H9 (cell line): ENCODE measurements at places on chromosomes 3 and 15.

GRCh38 chr3:110436209-110436608 lies 635.4 kb upstream of the NECTIN3 start:
- no peak for DNase-seq

- DNase-seq = no peak
These were observed 16.5 kb downstream of the ST6GAL1 start for GRCh38 chr3:186946756-186947375.

GRCh38 chr15:84761607-84762131 lies 13.3 kb downstream of the ZNF592 start:
- DNase-seq = no peak

- DNase-seq = no peak
These were observed 166.7 kb upstream of the PRICKLE2 start for GRCh38 chr3:64392001-64392400.

DNA sequence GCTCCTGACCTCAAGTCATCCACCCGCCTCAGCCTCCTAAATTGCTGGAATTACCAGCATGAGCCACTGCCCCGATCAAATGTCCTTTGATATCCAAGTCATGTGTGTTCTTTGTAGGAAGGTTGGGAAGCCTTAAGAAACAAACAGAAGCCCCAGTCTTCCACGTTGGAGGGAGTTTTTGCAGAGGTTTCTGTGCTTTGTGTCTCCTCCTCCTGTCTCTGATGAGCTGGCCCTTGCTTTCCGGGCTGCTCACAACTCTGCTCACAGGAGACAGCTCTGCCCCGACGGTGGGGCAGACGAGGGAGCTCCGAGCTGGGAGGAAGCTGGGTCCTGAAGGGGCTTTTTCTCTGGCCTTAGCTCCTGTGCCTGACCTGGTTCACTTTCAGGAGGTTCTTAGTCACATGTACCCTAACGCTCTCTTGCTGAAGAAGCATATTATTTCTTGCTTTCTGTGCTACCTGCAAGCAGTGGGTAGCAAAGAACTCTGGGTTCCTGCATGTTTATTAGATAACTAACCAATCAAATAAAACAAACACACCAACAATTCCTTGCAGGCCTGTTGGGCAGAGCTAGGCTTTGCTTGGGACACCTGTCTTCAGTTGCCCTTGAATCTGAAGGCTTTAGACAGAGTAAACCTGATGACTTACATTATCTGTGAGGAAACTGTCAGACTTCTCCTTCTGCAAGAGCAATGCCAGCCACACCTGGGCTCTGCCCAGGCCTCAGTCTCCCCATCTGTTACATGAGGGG lies 52.6 kb upstream of the SMAD6 start:
- no peak for DNase-seq

- DNase-seq = no peak
These were observed 288.5 kb downstream of the LPP start for GRCh38 chr3:188442430-188442829.

GRCh38 chr3:117439812-117440211 lies 730.2 kb downstream of the TUSC7 start:
- no peak for DNase-seq

GRCh38 chr3:18189282-18190050 lies 235.7 kb downstream of the SATB1 start:
- DNase-seq = no peak

DNA sequence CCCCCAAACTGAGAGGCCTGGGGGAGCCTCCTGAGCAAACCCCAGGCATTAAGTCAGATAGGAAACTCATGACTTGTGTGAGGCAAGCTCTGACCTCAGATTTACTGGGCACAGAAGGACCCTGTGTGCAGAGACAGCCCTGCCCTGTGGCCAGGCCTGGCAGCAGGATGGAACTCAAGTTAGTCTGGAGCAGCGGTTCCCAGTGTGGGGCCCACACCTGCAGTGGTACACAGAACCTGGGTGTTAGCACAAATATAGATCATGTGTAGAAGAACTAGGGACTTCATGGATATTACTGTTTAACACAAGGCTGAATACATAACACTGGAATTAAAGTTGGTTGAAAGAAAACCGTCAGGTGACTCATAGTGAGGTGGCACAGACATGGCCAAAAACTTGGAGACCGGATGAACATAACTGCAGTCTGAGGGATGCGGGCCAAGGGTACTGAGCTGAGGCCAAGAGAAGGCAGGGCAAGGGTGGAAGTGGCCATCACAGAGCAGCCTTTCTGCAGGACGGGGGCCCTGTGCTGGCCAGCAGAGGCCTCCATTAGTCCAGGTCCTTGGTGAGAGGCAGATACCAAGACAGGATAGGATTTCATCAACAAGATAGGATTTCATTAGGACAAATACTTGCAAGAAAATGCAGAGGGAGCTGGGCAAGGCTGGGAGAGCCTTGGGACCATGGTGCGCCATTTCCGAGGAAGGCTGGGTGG lies 40.9 kb downstream of the IRAK2 start:
- no peak for DNase-seq

GRCh38 chr15:101121511-101122090 lies 130.2 kb downstream of the CHSY1 start:
- DNase-seq = peak; percentile 74

GRCh38 chr15:70519616-70520015 lies 243.7 kb downstream of the UACA start:
- DNase-seq = no peak

- DNase-seq = no peak
These were observed 24.8 kb downstream of the CCR1 start for GRCh38 chr3:46183330-46183729.

DNA sequence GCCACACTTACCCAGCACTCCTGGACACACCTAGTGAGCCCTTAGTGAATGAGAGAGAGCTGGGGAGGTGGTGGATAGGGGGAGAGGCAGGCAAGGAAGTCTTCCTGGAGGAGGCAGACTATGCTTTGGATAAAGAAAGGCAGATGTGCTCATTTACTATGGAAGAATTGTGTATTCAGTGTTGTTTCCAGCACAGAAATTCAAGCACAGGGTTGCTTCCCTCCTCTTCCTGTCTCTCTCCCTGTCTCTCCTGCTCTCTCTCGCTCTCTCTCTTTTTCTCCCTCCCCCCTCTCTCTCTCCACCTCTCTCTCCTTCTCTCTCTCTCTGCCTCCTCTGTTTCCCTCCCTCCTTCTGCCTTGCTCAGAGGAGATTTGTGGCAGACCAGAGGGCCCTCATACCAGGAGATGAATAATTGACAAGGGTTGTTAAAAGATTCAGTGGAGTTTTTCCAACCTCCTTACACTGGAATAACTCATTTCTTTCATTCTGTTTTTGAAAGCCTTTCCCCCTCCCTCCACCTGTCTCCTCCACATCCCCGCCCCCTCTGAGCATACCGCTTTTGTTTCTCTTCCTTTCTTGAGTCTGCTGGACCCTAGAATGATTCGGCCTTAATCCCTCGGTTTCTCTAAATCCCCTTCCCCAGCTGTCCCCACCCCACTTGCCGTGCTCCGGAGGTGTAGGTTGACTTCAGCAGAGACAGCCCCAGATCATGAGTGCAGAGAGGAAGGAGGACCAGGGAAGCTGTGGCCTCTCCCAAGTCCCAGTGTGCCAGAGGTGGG lies 65.6 kb downstream of the CCDC33 start:
- DNase-seq = no peak

DNA sequence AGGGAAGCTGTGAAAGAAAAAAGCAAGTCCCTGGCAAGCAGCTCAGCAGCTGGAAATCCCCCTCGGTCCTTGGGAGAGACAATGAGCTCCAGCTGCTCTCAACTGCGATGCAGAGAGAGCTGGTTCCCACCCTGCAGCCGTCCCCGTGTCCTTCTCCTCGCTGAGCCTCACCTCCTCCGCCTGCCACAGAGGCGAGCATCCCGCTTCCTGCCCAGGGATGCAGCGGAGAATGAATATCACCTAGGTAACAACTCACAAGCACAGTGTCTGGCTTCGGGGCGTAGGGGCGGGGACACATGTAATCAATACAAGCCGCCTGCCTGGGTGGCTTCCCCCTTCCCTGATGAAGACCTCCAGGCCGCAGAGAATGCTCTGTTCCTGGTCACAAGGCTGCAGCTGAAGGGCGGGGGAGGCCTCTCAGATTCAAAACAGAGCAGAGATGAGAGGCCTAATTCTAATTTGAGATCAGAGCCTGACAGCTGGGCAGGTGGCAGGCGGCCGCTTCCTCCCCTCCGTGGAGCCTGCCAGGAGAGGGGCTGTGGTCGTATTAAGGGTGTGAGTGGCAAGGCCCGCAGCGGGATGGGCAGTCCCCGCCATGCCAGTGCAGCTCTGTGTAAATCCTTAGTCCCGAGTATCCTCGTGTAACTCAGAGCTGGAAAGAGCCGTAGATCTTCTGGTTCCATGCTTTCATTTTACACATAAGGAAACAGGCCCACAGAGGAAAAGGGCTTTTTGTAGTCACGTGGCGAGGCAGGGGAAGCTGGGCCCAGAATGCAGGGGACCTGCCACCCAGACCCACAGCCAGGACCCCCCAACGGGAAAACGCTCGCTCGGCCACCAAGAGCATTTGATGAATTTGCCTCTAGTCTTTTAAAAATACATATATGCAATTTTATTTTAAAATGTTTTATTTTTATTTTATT lies 24.3 kb downstream of the ZDHHC19 start:
- peak; percentile 87 for DNase-seq

GRCh38 chr15:49423021-49423420 lies at the start of gene FGF7:
Gene FGF7 (plus strand): TSS chr15:49423242. CDS start chr15:49424298, 1,056 bp downstream.
- DNase-seq = no peak

GRCh38 chr3:171011109-171011872 lies 15.2 kb downstream of the SLC2A2 start:
- DNase-seq = no peak

- no peak for DNase-seq
These were observed 19.2 kb downstream of the SUCLG2 start for GRCh38 chr3:67635257-67635656.

- no peak for DNase-seq
These were observed 112.4 kb upstream of the PFN2 start for GRCh38 chr3:150082898-150083654.

GRCh38 chr3:14810070-14810791 lies 8.5 kb upstream of the FGD5 start:
- DNase-seq = peak; percentile 46

DNA sequence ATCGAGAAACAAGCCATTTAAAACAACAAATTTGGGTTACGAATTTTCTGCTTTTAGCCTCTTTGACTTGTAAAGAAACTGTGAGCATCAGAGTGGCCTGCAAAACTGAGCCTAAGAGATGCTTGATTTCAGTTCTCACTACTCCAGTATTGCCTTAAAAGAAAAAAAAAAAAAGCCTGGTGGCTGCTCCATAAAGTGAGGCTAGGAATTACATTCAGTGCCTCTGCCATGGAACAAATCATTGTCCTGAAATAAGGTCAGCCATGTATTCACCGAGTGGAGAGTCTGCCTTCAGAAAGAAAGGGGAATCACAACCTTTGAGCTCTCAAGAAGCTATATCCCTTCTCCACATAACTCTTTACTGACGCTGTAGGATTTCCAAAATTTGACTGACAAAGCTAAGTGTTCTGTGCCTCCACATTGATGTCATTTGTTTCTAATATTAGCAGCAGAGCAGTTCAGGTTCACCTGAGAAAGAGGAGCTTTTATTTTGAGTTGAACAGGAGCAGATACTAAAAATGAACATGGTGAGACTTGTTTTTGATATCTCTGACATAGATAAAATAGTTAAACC lies 137.3 kb downstream of the SSR3 start:
- DNase-seq = no peak

- no peak for DNase-seq
These were observed 372.1 kb downstream of the ROBO2 start for GRCh38 chr3:77412021-77412438.

- peak; percentile 42 for DNase-seq
These were observed 574 bp downstream of the DUOXA1 start for GRCh38 chr15:45128971-45129639.

DNA sequence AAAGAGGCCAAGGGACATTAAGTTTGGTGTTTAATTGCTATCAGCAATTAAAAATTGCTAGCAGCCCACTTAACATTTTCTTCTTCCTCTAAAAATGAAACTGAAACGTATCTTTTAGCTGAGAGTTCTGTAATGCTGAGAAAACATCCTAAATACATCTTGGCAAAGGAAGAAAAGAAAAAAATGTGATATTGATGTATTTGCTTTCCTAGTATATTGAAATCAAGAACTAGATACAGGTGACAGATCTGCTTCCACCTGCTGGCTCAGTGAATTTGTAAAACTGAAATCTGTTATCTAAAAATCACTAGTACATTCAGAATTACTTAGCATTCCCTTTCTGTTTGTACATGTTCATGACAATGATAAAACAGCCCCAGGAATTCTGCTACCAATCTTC lies 283.2 kb downstream of the ZBTB20 start:
- no peak for DNase-seq

GRCh38 chr3:39718674-39719595 lies 90.5 kb upstream of the MYRIP start:
- DNase-seq = no peak

- DNase-seq = no peak
These were observed 3.4 kb upstream of the COL7A1 start for GRCh38 chr3:48598323-48599076.

DNA sequence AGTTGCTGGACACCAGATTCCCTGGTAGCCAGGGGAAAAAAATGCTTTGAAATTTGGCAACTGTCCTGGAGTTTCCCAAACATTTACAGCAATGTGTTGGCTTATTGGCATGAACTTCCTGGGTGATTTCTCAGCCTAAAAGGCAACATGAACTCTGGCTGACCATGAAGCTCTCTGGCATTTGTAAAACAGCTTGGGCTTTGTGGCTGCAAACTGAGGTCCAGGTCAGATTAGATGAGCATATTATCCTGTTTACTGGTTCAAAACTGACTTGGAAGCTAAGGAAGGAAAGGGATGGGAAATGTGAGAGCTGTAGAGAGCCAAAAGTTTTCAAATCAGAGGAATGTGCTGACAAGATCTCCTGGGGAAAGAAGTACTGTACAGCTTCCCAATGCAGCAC lies 139.0 kb downstream of the P3H2 start:
- no peak for DNase-seq

GRCh38 chr3:49058011-49058410 lies 28.8 kb upstream of the IMPDH2 start:
- DNase-seq = no peak

DNA sequence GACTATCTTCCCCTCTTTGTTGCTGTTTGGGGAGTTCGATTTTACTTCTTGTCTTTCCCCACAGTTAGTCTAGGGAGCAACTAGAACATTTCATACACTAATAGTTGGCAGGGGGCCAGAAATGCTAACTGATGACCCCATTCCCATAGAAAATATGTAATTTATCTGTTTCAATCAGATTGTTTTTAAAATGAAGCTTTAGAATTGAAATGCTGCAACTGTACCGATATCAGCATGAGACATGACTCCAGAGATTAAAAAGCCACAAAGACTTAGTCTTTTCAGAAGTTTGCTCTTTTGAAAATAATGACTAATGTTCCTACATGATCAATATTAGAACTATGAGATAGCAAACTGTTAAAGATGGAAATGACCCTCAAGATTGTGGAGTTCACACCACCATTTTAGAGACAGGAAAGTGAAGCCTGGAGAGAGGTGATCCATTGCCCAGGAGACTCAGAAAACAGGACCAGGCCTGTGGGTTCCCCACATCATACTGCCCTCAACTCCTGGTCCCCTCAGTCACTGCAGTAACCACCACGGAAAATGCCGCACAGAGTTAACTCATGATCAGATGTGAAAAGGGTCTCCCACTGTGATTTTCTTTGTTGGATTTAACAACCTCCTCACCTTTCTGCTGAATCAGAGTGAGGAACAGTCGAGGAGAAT lies 130.3 kb downstream of the CHDH start:
- DNase-seq = no peak

GRCh38 chr3:129070086-129070885 lies 9.7 kb downstream of the GP9 start:
- no peak for DNase-seq
